ENCODE measurements at places on chromosomes 7 and 10. TPM values are rescaled to one million over a fixed set of nuclear protein-coding genes. Genes with fewer than 3 reads are reported as not detected.

Gene NEUROG3
- not detected for total RNA-seq

Gene PLEKHS1
- total RNA-seq, result under 0.01 TPM

Gene LRRC72
- total RNA-seq, result not detected

Gene CYP2C8
- total RNA-seq, result not detected

Gene GALNT17
- not detected for total RNA-seq

Gene RBP3
- total RNA-seq, result not detected

Gene UPK3B
- not detected for total RNA-seq

Gene POLR2J
- total RNA-seq, result 66.6 TPM

Gene ADAP1
- total RNA-seq, result 0.65 TPM

Gene IFIT1
- 1.6 TPM for total RNA-seq

Gene ARHGEF5
- total RNA-seq, result 0.33 TPM

Gene SYNPO2L
- not detected for total RNA-seq

Gene ANXA8L1
- not detected for total RNA-seq

Gene KAZALD1
- total RNA-seq, result 0.57 TPM

Gene SPDYE6
- 0.33 TPM for total RNA-seq

Gene GPNMB
- total RNA-seq, result 0.57 TPM

Gene HOXA9
- total RNA-seq, result 18.2 TPM

Gene ANKRD61
- not detected for total RNA-seq

Gene SPACDR
- total RNA-seq, result 0.48 TPM
